ENCODE measurements at places on chromosomes 2 and 18.

DNA sequence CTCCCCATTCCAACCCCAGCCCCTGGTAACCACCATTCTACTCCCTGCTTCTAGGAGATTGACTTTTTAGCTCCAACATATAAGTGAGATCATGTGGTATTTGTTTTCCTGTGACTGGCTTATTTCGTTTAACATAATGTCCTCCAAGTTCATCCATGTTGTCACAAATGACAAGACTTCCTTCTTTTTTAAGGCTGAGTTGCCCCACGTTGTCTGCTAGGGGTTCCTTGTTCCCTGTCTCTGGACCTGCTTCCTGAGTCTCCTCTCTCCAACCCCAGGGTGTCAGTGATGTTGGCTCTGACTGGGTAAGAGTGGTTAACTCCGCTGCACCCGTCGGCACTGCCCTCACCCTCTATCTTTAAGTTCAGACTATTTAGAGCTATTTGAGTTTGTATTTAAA, 175.2 kb downstream of the SH3RF3 start:
- no peak for DNase-seq

GRCh38 chr2:128818248-128818647, 499.6 kb upstream of the HS6ST1 start:
- no peak for DNase-seq

DNA sequence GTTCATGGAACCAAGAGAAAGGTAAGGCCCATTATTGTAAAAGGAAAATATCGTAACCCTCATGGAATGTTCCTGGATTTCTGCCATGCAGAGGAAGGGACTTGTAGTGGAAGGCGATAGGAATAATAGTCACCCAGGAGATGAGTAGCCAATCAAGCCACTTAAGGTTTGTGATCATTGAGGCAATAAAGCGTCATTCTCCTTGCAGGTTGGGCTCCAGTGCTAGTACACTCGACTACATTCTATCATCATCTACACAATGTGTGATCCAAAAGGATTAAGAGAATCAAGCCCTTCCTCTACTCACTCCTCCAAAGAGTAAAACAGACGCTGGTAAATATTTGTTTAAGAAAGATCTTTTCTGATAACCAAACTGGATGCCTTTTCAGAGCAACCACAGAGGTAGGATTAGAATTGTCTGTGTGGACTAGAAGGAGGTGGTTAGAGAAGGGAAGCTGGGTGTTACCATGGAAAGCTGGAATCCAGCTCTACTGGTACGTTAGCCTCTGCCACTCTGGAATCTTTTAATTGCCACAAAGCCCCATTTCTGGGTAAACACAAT, 245.7 kb downstream of the IKZF2 start:
- no peak for DNase-seq

DNA sequence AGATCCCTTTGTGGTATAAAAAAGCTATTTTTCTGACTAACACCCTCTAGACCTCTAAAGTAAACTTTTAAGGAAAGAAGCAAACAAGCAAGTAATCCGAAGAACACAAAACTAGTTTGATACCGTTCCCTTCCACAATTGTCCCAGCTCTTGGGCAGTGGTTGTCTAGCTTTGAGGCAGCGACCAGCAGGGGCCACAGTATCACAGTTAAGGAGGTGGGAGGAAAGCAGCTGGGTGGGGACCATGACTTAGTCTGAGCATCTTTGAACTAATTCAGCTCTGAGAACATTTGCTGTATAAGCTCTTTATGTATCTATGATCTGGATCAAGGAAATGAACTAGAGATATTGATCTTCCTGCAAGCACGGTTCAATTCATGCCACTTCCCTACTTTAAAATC, 51.0 kb downstream of the SF3B1 start:
- no peak for DNase-seq

DNA sequence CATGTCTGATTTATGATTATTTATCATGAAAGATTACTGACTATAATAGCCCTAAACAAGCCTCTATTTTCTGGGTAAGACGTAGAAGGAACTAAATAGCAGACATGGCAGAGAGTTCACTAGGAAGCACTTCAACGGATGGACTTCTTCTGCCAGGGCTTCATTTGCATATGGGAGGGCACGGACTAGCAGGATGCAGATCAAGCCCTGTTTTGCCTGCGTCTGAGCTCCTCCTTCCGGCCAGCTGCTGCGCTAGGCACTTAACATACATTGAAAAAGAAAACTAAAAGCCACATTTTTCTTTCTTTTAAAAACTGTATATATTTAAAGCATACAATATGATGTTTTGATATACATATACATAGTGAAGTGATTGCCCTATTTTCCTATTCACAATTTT, 340.0 kb upstream of the MEX3C start:
- DNase-seq: no peak

DNA sequence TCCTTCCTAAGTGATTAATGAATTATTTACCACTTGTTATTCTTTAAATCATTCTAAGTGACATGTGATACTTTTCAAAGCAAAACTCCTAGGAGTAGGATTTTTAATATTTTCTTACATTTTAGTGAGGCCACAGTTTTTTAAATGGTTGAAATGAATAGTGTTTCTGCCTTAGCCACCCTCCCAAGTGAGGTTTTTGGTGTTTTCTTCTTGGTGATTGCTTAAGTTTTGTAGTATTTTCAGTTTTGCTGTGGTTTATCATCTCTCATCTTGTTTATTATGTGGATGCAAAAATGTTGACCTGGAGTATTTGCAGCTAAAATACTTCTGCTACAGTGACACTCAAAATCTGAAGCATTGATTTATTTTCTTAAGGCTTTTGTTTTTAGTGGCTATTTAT, 9.8 kb downstream of the AFTPH start:
- DNase-seq: no peak

GRCh38 chr2:108407864-108408729, 30.3 kb downstream of the SULT1C4 start:
- DNase-seq: no peak

GRCh38 chr2:202780514-202781021, 91.0 kb downstream of the ICA1L start:
- no peak for DNase-seq

GRCh38 chr2:30273574-30273929, 42.2 kb downstream of the LBH start:
- DNase-seq: no peak
